ENCODE measurements at places on chromosomes 13 and 19.

DNA sequence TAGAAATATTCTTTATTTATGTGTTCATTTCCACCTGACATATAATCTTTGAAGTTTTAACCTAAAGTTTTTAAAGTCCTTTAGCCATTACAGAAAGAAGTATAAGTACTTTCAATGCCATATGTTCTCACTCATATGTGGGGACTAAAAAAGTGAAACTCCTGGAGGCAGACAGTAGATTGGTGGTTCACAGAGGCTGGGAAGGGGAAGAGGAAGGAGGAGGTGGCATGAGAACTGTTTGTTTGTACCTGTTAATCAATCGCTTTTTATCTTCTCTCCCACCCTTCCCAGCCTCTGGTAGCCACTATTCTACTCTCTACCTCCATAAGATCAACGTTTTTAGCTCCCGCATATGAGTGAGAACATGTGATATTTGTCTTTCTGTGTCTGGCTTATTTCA, 131.1 kb downstream of the MYO16 start:
- DNase-seq = no peak

GRCh38 chr19:18932216-18932841, 8.7 kb downstream of the HOMER3 start:
- peak; percentile 83 for DNase-seq

- DNase-seq = no peak
Measured at GRCh38 chr13:94119360-94119936, 360.0 kb downstream of the DCT start.

- DNase-seq = no peak
Measured at GRCh38 chr13:54091884-54092283, 1063.3 kb downstream of the OLFM4 start.

GRCh38 chr13:87712012-87712411, 40.8 kb downstream of the SLITRK5 start:
- DNase-seq = no peak

GRCh38 chr13:79749984-79750551, 269.1 kb downstream of the NDFIP2 start:
- no peak for DNase-seq

Data from CD4-positive, alpha-beta T cell treated with Interleukin-1 beta for 1 hour (primary cell).